ENCODE measurements at places on chromosomes 1 and 21.

DNA sequence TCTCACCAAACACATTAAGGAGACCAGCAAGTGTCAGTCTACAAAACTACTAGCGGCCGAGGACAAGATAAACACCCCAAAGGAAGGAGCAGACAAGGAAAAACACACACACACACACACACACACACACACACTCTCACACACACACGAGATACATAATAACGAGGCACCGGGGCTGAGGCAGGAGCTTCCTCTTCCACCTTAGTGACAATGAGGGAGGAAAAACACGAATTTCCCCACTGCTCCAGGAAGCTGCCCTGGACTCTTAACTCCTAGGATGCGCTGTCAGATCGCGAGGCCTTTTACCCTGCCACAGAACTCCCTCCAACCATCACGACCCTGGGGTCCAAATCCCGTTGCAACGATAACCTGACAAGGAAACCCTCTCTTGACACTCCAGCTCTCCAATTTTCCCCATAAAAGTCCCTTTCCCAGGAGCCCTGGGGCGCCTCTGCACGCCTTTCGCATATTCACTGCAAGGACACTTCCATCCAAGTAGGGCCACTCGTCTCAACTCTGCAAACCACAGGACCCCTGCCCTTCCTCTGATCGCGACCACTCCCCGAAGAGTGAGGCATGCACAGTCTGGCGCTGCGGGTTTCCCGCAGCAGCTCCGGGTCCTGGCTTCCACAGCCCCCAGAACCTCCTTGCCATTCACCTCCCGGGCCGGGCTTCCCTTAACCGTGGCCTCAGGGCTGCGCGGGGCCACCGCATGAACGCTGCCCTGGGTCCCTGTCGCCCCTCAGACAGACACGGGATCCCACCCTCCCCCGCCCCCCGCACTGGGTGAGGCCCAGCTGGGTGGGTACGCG lies 581 bp downstream of the ETV3 start:
- DNase-seq: no peak

DNA sequence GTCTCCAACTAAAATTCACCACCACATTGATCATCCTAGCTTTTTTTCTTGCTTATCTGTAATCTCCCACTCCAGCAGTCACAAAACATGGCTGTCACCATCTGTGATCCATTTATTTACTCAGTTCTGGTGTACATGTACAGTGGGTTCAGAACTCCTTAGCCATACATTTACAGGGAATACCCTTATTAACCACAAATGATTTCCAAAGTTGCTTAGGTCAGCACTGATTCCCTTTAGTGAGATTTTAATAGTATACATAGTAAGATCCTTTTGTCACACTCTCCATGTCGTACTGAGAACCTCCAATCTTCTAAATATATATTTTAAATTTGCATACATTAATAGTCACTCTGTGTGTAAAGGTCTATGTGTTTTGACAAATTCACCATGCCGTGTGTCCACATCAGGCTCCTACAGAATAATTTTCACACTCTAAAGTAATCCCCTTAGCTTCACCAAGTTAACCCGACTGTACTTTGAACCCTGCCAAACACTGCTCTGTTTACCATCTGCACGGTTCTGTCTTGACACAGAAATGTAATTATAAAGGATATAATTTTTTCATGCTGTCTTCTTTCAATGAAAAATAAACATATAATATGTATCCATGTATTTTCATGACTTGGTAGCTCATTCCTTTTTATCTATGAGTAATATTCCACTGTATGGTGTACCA lies 473.6 kb upstream of the ZP4 start:
- no peak for DNase-seq

- no peak for DNase-seq
Observed at GRCh38 chr1:200452850-200453552, 43.2 kb upstream of the ZNF281 start.

DNA sequence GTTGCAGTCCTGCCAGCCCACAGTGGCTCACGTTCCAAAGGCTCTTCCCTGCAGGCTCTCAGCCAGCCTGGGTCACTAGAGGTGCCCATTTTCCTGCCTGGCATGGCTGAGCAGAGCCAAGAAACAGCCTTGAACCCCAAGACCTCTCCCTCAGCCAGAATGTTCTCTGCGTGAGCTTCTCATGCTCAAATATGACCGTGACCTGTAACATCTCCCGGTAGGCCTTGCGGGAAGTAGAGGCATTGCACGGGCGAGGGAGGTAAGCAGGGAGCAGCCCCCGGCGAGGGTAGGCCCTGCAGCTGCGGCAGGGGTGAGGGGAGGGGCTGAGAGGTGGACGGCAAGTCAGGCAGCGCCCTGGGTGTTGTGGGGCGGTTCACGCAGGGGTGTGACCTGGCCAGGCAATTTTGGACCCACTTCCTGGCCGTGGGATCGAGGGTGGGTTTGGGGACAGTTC lies 20.0 kb downstream of the RRP1 start:
- no peak for DNase-seq

- DNase-seq: no peak
Observed at GRCh38 chr1:220453371-220453770, 74.6 kb upstream of the MARK1 start.

GRCh38 chr21:27372381-27372780 lies 405.5 kb upstream of the ADAMTS5 start:
- DNase-seq: no peak

DNA sequence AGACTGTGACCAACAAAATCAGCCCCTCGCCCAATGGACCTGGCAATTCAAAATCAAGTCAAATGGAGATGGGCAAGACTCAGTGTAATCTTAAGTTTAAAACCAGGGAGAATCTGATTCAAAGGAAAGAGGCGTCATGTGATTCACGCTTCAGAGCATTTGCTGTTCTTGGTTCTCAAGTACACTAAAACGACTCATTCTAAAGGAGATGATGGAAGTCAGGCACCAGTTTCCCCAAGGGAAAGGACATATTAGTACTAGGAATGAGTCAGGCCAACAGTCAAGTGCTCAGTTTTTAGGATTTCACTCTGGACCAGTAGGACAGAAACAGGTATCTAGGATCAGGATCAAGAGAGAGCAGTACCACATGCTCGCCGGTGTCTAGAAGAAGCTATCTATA lies 429.6 kb downstream of the PLPP3 start:
- no peak for DNase-seq
